Brain microvascular endothelial cell (primary cell): ENCODE measurements at places on chromosomes 3 and 15.

DNA sequence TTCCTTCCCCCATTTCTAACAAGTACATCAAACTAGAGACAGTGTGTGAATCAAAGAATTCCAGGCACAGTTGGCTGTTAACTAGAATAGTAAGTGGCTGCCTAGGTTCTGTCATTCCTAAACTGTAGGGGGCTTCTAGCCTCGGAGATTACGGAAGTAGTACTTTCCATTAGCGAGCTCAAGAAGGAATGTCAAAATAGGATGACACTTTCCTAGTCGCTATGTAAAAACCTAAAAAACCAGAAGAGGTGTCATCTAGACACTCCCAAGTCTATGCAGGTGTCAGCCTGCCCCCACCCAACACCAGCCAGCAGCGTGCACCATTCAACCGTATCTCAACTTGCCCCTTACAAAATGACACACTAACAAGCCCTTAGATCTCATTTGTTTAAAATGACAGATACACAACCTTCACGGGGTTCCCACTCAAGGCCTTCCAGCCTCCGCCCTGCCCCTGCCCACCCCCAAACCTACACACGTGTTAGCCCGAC, 874 bp downstream of the INO80 start:
- DNase-seq = peak; percentile 23

DNA sequence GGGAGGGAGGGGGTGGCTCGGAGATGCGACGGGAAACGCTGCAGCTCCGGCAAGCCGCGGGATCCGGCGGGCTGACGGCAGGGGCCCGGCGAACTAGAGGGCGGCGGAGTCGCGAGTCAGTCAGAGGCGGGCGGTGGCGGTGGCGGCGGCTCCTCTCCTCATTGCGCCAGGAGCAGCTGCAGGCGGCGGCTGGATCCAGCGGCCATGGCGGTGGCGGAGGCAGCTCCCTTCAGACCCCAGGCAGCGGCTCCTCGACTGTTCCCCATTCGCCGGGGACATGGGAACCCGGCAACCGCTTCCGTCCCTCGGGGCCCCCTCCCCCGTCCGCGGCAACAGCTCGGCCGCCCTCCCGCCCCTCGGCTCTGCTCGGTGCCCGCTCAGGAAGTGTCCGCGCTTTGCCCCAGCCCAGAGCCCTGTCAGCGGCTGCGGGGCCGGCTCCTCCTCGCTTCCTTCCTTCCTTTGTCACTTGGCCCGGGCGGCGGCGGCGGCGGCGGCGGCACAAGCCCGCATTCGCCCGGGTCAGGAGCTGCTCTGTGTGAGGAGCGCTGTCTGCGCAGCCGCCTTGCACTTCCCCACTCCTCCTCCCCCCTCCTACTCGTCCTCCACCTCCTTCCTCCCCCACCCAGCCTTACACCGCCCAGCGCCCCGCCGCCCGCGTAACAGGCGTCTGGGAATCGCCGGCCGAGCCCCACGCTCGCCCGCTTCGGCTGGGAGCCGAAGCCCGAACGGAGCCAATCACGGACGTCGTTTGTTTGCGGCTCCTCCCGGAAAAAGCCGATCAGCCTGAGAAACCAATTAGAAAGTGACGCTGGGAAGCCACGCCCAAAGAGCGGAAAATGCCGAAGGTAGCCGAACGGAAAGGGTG, at the start of gene GSK3B:
GSK3B (minus strand) TSS at position 537 of the 865 bp plus-strand sequence. CDS start 1,013 bp downstream, outside the sequence.
- DNase-seq = peak; percentile 72

DNA sequence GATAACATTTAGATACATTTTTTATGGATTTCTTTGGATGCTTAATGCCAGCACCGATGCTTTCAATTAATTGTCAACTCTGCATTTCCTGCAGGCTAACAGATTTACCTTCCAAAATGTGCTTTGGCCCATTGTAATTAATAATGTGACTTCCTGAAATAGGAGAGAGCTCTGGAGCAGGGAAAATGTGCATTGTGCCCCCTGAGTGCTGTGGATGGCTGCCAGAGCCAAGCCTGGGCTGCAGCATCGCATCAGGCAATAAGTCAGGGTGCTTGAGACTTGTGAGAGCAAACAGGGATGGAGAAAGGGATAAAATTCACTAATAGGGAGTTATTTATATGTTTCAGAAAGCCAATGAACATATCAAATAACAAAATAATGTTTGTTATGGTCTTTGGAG, 133.8 kb downstream of the MOBP start:
- no peak for DNase-seq

- no peak for DNase-seq
These were observed 8.6 kb downstream of the NCEH1 start for GRCh38 chr3:172702256-172702655.

DNA sequence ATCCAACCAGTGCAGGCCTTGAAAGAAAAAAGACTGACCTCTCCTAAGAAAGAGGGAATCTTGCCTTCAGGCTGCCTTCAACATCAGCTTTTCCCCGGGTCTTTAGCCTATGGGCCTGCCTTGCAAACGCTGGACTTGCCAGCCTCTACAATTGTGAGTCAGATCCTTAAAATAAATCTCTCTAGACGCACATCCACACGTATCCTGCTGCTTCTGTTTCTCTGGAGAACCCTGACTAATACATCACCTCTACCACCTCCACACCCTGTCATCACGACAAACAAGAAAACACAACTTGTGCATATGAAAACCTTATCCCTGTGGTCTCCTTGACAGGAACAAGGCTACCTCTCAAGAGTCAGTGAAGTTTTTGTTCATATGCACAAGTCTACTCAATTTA, 11.8 kb downstream of the CYFIP1 start:
- peak; percentile 93 for DNase-seq
